Activated CD4-positive, alpha-beta T cell treated with anti-CD3 and anti-CD28 coated beads for 36 hours (primary cell): ENCODE measurements at places on chromosomes 3 and 15.

GRCh38 chr3:102141096-102141927 is 292.0 kb downstream of the NFKBIZ start:
- no peak for DNase-seq

DNA sequence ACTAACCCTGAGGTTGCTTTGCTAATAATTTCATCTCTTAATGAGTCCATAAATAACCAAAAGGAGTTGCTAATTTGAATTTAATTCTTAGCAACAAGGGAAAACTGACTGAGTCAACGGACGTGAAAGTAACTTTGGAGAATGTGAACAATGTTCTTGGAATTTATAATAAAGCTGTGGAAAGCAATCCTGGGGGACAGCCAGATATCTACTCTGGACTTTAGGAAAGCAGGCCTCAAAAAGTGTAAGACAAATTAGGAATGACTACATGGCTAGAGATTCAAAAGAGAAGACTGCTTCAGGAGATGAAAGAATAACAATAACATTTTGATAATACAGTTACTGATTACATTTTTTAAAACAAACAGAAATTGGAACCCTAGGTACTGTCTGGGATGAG is 318.4 kb upstream of the COL8A1 start:
- no peak for DNase-seq

- DNase-seq, result no peak
These were observed 60.9 kb upstream of the MAGI1 start for GRCh38 chr3:66099541-66100065.

GRCh38 chr3:66228707-66229106 is 7.9 kb downstream of the SLC25A26 start:
- no peak for DNase-seq

- DNase-seq, result no peak
These were observed 379.5 kb upstream of the AGTR1 start for GRCh38 chr3:148318240-148318639.

DNA sequence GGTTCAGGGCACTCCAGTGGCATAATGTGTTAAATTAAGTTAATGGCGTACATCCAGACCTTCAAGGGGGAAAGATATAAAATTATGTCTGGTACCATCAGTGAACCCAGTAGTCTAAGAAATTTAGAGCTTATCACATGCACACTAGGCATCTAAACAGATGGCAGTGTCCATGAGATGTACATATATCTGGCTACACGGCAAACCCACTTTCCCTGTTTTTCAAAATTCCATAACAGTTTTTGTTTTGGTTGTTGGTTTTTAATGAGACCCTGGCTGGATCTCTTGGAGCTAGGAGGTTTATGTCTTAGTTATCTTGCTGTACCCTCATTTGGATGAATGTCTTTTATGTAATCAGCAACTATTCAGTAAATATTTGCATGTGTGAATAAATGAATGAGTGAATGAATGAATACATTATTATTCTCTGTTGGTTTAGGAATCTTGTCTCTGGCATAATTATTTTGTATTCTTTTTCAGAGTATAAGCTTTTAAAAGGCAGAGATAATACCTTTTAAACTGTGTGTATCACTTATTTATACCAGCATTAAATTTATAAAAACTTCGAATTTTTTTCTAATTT is 3.1 kb upstream of the UTS2B start:
- no peak for DNase-seq

DNA sequence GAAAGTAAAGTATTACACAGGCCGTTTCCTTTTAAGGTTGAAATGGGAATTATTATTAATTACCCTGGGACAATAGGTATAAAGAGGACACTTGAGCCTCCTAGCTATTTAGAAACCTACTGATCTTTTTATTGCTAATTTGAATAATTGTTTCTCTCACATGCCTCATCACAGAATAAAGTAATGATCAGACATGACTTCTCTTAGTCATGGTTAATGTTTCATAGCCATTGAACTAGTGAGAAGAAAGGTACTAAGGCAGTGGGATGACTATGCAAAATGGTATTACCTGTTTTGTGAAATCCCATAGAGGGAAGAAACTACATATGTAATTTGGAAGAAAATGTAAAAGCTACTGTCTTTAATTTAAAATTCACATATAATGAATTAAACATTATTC is 85.6 kb downstream of the EPHA6 start:
- DNase-seq, result no peak

- DNase-seq, result no peak
These were observed 73.5 kb downstream of the EDEM1 start for GRCh38 chr3:5260992-5261501.

DNA sequence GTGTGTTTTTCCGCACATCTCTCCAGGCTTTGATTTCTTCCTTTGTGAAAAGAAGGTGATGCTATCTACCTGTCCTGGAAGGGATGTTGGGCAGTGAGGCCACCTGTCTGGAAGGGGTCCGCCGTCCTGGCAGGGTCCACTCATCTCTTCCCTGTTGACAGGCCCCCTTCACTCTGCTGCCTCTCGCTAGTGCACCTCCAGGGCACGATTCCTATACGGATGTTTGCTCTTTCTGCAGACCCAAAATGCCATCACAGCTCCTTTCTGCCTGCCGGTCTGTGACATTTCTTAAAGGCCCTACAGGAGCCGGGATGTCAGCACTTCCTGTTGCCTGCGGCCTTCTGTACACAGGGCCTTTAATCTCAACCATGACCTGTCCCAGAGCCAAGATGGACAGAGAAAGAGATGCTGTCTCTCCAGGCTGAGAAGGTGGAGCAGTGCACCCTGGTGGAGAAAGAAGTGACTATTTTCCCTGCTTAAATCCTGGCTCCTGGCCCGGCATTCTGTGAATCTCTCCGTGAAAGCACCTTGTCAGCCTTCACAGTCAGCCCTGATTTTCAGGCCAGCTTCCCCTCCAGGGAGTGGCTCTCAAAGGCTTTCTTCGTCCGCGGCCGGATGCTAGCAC is 7.4 kb downstream of the FAM3D start:
- DNase-seq, result no peak

GRCh38 chr3:185175370-185175987 is 22.6 kb upstream of the C3orf70 start:
- no peak for DNase-seq

DNA sequence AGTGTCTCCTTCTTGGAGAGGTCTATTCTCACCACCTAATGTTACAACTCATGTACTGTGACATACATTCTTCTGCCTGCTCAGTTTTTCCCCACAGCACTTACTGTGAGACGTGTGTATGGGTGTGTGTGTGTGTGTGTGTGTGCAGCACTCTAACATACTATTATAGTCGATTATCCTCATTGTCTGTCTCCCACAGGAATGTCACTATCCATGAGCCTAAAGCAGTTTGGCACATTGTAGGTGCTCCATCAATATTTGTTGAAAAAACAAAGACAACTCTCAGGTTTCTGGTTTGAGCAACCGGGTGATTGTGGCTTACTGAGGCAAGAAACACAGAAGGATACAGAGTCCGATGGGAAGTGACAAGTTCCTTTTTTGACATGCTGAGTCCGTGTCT is 8.6 kb upstream of the ZNF148 start:
- DNase-seq, result no peak

DNA sequence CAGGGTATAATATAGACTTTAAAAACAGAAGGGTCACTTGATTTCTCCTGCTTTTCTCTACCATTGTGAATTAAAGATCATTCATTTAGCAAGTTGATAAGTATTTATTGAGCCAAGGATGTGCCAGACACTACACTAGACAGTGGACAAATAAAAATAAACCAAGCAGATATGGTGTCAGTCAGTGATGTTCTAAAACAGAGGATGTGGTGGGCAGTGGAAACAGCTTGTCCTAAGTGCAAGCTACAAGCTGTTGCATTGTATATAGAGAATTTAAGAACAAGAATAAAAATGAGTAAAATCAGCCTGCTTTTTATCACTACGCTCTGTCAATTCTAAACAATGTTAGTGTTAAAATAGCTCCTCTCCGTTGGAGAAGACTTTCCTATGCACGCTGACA is 637.3 kb upstream of the GRM7 start:
- no peak for DNase-seq

DNA sequence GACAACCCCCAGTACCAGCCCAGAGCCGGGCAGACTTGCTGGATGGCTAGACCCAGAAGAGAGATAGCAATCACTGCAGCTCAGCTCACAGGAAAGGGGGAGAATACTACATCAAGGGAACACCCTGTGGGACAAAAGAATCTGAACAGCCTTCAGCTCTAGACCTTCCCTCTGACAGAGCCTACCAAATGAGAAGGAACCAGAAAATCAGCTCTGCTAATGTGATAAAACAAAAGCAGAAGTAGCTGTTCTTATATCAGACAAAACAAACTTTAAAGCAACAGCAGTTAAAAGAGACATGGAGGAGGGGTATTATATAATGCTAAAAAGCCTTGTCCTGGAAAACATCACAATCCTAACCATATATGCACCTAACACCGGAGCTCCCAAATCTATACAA is 283.3 kb downstream of the KLF13 start:
- no peak for DNase-seq

- DNase-seq, result no peak
These were observed 20.8 kb downstream of the COL6A6 start for GRCh38 chr3:130537673-130538304.

GRCh38 chr15:89521605-89522004 is 25.2 kb upstream of the RHCG start:
- no peak for DNase-seq

DNA sequence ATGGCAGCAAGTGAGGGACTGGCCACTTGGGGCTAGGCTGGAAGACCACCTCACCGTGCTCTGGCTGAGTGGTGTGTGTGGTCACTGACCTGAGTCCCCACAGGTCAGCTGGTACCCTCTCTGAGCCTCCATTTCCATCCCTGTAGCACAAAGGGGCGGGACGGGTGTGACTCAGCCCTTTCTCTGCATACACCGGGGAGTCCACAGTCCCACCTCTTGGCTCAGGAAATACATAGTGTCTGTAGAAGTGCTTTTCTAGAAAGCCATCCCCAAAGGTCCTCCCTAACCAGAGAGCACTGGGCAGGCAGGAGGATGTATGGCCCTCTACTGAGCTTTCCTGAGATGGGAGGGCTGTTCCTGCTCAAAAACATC is 27.2 kb downstream of the WNT7A start:
- peak; percentile 40 for DNase-seq

DNA sequence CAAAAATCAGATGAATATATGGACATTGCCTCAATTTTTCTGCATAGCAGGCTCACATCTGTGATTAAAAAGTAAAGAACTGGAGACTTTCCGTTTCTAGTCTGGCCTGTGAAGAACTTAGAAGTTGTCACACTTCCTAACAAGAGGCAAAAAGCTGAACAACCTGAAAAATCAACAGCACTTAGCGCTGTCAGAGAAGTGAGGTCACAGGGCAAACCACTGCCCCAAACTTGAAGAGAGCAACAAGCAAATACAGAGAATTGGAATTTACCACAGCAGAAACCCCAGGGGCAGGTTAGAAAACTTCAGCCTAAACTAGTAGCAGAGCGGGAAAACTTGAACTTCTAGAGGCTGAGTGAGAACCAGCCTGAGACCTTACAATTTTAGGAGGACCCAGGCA is 38.9 kb downstream of the CCDC54 start:
- DNase-seq, result no peak

GRCh38 chr3:113829576-113830354 is 8.8 kb upstream of the GRAMD1C start:
- no peak for DNase-seq

GRCh38 chr15:101167753-101168462 is 83.9 kb downstream of the CHSY1 start:
- DNase-seq, result peak; percentile 86

GRCh38 chr3:141454054-141454453 is 32.8 kb upstream of the RASA2 start:
- DNase-seq, result no peak

- no peak for DNase-seq
These were observed 23.1 kb downstream of the TNK2 start for GRCh38 chr3:195885036-195885891.

DNA sequence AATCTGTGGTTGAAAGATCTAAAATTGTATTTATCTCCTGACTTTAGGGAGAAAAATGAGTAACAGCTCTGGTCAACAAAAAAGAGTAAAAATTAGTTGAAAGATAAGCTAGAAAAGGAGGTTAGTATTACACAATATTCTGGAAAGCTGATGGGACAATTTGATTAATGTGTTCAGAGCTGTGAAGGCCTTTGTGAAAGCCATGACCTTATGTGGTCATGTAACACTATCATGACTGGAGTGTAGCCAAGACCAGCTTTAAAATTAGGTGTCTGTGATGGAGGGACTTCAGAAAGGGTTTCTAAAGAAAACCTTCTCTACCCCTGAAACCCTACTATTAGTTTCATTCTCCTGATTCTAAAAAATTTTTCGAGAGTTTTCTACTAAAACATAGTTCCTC is 127.2 kb downstream of the NFKBIZ start:
- DNase-seq, result no peak

GRCh38 chr3:43885908-43886618 is 195.3 kb downstream of the ABHD5 start:
- DNase-seq, result no peak

- no peak for DNase-seq
These were observed 158.6 kb upstream of the COL8A1 start for GRCh38 chr3:99479768-99480167.

GRCh38 chr3:134605556-134605955 is 45.3 kb downstream of the KY start:
- DNase-seq, result no peak

DNA sequence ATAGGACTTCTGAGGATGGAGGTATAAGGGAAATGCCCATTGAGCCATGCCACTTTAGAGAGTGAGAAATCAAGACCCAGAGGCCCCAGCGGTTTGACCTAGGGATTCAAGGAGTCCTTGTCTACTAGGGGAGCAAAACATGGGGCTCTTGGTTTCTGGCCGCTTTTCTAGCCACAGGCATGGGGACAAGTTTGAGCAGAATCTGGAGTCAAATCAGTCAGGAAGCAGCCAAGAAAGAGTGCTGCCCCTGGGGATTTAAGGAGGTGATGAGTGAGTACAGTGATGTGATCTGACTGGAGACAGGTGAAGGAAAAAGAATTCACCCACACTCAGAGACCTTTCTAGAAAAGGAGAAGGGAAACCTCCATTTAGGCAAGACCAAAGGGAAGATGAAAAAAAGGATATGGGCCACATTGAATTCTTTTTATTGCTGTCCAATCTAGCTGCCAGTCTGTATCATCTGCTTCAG is 244.0 kb upstream of the TBC1D5 start:
- no peak for DNase-seq

DNA sequence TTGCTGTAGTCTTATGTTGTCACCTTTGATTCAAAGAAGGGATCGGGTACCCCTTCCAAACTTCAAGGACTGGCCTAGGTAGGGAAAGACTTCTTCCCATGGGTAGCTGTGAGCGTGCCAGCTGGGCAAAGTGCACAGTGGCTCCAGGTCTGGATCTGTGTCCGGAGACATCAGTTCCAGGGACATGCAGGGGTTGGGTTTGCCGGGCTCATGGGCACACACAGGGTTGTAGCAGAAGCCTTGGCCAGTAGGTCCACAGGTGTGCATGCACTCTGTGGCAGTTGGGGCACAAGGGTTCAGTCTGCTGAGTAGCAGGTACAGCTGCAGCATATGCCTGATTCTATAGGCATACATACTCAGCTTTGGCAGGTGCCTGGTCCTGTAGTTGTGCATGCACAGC is 111.2 kb downstream of the EFHB start:
- DNase-seq, result no peak

DNA sequence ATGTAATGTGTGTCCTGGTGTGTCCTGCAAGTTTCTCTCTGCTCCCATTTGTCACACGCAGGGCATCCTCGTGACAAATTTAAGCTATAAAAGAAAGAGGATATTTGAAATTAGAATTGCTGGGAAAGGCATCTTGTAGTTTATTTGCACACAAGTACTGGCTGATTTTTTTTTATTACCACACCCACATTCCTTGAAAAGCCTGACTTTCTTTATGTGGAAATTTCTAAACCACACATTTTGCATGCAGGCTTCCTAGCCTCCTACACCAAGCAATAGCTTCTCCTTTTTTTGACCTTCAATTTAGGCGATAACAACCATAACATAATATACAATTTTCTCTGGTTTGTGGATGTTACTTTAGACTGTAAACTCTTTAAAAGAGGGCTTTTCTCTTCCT is 126.1 kb downstream of the SERPINI1 start:
- DNase-seq, result no peak
